Ovary (tissue), 10 donors: ENCODE measurements at places on chromosomes 7 and 10. TPM values are rescaled to one million over a fixed set of nuclear protein-coding genes. Genes with fewer than 3 reads are reported as not detected.

Gene OR6B1
- total RNA-seq: not detected

Gene MAGI2
- total RNA-seq: 18.6 TPM

DNA sequence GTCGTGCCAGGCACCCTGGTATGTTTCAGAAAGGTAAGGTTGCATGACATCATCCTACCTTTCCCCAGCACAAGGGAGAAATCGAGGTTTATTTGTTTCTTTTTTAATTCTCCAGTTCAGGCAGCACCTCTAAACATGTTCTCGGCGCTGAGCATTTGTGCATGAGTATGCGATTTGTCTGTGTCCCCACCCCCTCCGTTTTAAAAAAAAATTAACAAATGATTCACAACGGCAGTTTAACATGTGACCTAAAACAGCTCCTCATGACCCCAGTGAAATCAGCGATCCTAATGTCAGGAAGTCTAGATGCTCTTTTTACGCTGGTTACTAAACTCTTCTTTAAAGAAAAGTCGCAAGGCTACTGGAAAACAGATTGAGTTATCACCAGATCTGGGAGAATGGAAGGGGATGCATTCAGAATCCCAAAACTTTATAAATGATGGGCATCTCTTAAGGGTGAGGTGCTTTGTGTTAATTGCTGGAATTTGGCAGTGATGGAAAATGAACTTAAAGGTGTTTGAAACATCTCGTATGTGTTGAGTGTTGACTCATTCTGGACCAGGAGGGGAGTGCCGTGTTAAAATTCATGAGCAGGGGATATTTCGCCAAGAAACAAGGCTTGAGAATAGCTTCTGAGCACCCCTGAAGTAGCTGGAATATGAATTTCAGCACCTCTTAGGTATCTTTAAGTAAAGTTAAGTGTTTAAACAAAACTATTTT is 106.8 kb upstream of the PDCD4 start:
- no peak for DNase-seq

GRCh38 chr7:76196786-76197185 is 4.9 kb upstream of the SRRM3 start:
- DNase-seq: no peak

DNA sequence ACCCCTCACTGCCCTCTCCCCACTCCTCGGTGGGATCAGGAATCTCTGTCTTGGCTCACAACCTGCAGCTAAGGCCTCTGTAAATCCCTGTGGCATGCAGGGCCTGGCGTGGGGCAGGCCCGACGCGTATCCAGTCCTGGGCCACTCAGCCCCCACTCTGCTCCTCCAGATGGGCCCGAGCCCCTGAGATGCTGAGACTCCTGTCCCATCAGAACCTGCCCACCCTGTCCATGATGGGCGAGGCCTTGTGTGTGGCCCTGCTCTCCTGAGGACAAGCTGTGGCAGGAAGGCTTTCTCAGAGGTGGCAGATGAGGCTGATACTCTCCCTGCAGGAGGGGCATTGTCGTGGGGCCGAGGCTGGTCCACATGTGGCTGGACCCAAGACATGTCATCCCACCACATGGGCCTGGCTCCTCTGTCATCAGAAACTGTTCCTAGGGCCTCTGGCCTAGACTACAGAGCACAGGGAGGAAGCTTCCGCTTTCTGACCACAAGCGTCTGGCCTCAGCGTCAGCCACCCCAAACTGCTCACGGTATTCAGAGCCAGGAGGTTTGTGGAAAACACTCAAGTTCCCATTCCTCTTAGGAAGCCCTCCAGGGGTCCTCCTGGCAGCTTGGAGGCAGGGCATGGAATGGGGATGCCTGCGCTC is 6.0 kb downstream of the ALOX5 start:
- DNase-seq: no peak

- DNase-seq: no peak
Measured at GRCh38 chr10:129690248-129691070, 223.4 kb downstream of the MGMT start.
